NCI-H510A (cell line): ENCODE measurements at places on chromosomes 12 and 14.

DNA sequence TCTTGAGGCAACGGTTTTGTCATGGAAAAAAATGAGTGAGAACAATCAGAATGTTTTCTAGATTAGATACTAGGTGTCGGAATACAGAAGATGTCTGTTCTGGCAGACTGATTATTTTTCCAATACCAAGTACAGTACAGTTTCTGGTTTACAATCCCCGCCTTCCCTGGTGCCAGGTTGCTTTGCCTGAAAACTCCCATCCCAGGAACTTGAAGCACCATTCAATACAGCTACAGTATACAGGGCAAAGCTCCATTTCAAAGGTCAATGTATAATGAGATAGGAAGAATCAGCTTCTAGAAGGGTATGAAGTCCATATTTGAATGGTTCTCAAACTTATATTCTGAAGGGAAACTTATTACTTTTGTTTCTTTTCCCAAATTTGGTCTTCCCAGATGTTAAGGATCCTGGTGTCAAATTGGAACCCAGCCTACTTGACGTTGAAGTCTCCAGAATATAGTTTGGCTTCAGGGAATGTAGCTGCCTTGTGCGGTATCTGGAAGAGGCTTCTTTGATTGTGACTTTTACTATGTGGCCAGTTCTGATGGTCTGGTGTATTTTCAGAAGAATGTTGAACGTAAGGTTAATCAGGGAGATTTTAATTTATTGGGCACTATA lies 238.0 kb upstream of the ATP2B1 start:
- no peak for DNase-seq

DNA sequence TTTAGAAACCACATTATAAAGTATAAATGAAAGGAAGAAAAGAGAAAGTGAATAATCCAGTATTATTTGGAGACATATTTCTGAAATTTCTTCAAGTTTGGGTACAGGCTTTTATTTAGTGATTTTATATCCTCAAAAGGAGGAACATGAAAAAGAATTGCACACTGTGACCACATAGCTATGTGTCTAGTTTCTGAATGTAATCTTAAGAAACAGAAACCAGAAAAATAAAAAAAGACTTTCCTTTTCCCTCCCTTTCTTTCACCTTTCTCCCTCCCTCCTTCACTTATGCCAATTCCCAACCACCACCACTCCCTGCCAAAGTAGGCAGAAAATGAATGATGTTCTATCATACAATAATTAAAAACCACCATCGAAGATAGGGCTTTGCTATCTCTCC lies 189.6 kb downstream of the PRKD1 start:
- no peak for DNase-seq

DNA sequence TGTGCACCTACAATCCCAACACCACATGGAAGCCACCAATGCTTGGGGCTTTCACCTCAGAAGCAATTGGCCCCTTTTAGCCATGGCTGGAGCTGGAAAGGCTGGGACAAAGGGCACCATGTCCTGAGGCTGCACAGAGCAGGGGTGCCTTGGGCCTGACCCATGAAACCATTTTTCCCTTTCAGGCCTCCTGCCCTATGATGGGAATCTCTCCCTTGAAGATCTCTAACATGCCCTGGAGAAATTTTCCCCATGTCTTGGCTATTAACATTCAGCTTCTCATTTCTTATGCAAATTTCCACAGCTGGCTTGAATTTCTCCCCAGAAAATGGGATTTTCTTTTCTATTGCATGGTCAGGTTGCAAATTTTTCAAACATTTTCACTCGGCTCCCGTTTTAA lies 823.6 kb downstream of the GALC start:
- no peak for DNase-seq

GRCh38 chr12:43008953-43009845 lies 419.7 kb upstream of the PRICKLE1 start:
- DNase-seq = no peak

DNA sequence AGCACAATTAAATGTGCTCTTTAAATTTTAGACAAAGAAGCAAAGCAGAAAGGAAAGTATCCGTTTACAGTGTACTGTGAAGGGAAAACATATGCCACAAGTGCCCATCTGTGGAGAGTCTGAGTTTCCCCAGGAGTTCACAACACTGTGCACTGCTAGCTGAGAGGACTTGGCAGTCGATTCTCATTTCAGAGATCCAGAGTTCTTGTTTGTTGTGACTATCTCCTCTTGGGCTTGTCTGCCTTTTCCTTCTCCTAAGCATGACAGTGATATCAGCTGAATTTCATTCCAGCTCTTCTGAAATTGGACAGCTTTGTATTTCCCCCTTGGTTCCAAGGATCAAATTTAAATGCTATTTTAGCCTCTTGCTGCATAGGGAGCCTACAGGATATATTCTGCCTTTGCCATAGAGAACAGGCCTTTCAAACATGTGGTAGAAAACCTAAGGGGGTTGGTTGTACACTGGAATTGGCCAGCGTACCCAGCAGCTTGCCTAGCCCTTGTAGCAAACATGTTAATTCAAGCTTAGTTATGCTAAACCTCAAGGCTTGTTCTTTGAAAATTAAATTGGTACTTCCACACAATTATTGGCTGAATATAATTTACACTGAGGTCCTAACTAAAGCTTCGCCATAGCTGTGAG lies 259.2 kb upstream of the NOVA1 start:
- no peak for DNase-seq
